Fibroblast of skin of left biceps (primary cell): ENCODE measurements at places on chromosomes 5 and 9.

GRCh38 chr5:139137697-139138096, 60.5 kb downstream of the SIL1 start:
- no peak for DNase-seq

- DNase-seq: no peak
Measured at GRCh38 chr9:101650142-101650541, 55.4 kb upstream of the PPP3R2 start.

DNA sequence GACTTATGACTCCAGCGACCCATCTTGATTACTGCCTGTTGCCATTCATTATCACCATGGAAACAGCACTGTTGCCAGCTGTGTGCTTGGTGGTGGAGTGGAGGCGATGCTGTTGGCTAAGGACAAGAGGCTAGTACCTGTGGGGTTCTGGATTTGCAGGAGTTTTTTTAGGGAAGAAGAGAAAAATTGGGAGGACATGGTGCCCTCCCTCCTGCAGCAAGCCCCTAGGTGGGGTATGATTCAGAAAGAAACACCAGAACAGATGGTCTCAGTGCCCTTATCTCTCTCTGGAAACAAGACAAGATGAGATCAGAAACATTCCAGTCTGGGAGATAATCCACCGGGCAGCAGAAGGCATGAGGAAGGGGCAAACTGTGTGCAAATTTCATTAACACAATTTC, 87.8 kb upstream of the TLR4 start:
- DNase-seq: no peak

- no peak for DNase-seq
Measured at GRCh38 chr9:136695435-136695895, 8.2 kb upstream of the AGPAT2 start.

GRCh38 chr5:174313615-174314014, 268.1 kb downstream of the NSG2 start:
- no peak for DNase-seq

- no peak for DNase-seq
Measured at GRCh38 chr9:133943781-133944745, 48.1 kb downstream of the VAV2 start.

GRCh38 chr5:332843-333242, 11.3 kb downstream of the AHRR start:
- no peak for DNase-seq

DNA sequence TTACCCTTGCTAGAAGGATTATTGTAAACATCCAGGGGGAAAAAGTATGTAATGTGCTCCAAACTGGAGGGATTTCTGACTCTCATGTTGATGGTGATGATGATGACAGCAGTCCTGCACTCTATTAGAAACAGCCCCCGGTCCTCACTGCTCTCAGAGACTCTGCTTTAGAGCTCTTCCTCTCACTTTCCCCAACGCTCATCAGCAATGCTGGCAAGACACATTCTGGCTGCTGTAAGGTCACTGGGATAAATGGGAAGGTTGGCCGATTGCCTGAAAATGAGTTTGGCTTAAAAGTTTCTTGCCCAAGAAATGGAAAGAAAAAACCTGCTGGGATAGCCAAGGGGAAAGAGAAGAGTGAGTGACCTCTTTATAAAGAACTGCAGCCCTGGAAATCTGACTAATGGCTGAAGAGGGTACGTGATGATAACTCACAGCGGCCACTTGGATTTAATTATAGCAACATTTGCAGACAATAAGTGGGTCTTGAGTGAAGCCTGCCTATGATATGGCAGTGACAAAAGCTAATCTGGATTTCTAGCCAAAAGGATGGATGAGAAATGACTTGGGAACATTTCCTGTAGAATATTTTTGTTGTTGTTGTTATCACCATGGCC, 235.8 kb downstream of the TMEM38B start:
- DNase-seq: peak; percentile 17

- no peak for DNase-seq
Measured at GRCh38 chr5:89129941-89130340, 247.0 kb upstream of the MEF2C start.

DNA sequence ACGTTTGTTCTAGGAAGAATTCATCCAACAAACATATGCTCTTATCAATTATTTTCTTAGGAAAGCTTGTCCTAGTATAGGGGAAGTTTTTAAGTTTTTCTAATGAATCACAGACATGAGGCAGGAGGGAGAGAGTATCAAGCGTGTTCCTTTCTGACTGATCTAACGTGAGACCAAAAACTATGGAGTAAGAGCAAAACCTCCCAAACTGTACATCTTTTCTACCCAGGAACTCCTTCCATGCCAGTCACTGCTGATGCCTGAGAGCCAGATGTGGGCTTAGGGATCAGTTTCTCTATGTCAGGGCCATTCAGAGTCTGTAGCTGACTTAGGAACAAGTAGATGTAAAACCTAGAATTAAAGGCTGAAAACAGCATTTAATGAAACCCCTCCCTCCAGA, 51.7 kb upstream of the NFIB start:
- no peak for DNase-seq

DNA sequence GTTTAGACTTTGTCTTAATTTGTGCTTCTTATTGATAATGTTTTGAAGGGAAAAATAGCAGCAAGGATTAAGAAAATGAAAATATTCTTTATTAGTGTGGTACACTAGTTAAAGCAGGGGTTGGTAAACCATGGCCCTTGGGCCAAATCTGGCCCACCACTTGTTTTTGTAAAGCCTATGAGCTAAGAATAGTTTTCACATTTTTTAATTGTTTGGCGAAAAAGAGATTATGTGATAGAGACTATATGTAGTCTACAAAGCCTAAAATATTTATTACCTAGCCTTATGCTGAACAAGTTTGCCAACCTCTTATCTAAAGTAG, 57.2 kb downstream of the KCNN2 start:
- DNase-seq: no peak

GRCh38 chr5:40680741-40681362, 1.1 kb downstream of the PTGER4 start:
- no peak for DNase-seq

GRCh38 chr5:153352685-153353219, 137.7 kb upstream of the GRIA1 start:
- no peak for DNase-seq

GRCh38 chr5:60163762-60164161, 270.2 kb upstream of the PDE4D start:
- DNase-seq: no peak

DNA sequence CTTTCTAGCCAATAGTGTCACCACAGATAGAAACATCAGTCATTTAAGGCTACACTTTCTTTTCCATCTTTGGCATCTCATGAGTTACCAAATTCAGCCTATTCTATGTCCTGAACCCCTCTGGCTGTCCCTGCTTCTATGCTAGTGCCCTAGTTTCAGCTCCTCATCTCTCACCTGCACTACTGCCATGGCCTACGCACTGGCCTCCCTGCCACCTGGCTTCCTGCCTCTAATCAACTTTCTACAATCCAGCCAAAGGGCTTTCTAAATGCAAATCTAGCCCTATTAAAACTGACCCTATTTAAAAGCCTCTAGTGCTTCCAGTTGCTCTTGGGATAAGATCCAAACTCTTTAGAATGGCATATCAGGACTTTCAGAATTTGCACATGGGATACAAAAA, 482.9 kb downstream of the TMEM38B start:
- DNase-seq: no peak

GRCh38 chr9:120868676-120869359, 8.2 kb downstream of the PHF19 start:
- DNase-seq: peak; percentile 74

DNA sequence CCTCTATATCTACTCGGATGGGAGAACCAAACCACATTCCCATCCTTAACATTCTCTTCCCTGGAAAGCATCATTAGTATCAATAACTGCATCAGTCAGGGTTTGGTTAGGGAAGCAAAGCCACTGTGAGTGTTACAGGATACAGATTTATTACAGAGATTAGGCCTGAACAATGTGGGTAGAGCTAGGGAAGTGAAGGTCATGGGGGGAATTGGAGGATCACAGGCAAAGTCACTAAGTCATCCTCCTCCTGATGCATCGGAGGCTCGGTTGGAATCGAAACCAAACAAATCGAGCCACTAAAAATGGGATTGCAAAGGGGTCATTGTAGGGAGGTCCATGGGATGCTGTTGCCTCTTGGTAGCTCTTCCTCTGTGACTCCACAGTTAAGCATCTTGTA, 61.8 kb upstream of the ZBTB43 start:
- no peak for DNase-seq

GRCh38 chr5:170375283-170375682, 13.9 kb downstream of the KCNMB1 start:
- DNase-seq: no peak

DNA sequence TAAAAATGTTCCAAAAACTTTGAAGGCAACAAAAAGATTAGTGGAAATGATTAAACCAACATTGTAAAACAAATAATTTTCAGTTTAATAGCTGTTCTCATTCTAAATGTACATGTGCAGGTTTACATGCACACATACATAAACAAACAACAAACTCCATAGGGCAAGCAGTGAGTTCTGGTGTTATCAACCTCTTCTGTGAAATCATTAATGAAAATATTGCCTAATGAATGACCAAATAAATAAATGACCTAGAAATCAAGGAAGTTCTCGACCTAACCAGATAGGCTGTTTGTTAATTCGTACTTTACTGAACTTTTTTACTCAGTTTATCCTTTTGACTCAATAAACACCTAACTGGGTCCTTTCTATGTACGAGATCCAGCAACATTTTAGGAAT, 165.5 kb upstream of the RORB start:
- no peak for DNase-seq

GRCh38 chr9:134386951-134387831, 60.9 kb downstream of the RXRA start:
- no peak for DNase-seq

- no peak for DNase-seq
Measured at GRCh38 chr5:96972599-96973334, 36.9 kb downstream of the LNPEP start.

DNA sequence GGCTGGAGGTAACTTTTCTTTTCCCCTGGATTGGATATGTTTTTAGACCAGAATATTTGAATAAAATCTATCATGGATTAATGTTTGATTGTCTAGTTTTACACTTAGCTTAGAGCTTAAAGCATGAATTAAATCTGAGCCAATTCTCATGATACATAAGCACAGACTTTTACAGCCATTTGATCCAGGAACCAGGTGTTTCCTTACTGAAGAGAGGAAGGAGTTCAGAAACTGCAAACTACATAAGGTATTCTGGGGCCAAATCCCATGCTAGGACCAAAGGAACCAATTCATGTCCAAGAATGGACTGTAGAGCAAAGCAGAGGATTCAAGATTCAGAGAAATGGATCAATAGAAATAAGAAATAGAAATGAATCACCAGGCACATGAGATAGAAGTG, 360.4 kb upstream of the ZNF608 start:
- no peak for DNase-seq

DNA sequence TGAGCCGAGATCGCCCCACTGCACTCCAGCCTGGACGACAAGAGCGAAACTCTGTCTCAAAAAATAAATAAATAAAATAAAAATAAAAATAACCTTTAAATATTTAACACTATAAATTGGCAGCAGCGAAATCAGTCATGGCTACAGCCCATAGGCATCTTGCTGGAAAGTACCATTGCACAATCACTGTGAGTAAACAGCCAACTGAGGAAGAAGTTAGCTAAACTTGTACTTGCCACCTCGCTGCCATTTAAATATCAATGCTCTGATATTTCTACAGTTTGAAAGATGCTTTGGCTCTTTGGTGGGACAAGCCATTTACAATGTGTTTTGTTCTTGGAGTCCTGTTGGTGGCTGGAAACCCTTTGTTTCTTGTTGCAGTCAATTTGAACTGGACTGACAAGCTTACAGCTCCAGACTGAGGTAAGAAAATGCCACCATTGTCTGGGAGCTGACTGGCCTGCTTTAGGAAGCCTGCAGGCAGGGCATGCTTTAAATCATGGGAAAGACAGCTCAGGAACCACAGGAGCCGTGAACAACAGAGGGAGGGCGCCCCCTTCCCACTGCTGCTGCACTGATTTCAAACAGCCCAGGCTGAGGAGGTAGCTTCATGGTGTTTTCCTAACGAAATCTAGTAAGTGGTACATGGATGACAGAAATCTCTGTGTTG, 322.8 kb upstream of the RFX3 start:
- DNase-seq: no peak

- no peak for DNase-seq
Measured at GRCh38 chr5:151005187-151005949, 15.0 kb upstream of the GPX3 start.

- DNase-seq: peak; percentile 85
Measured at GRCh38 chr9:16202914-16203728, 650.3 kb downstream of the CCDC171 start.

DNA sequence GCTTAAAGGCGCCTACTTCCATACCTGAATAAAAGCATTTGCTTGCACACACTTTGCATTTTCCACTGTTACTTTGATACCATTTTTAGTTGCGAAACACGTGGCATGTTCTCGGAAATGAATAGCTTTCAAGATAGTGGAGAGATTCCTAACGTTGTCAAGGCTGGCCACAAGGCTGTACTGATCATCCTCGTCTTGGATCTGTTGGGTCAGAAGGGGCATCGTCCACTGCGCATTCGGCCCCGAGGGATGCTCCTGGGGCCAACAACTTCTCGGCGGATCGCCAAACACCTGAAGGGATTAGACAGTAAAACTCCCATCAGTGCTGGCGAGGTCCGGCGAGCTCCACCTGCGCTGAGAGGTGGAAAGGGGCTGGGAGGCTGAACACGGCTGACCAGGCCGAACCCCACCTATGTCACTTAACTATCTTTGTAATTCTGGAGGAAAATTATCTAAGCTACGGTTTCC, 599 bp downstream of the RAD1 start:
- no peak for DNase-seq

DNA sequence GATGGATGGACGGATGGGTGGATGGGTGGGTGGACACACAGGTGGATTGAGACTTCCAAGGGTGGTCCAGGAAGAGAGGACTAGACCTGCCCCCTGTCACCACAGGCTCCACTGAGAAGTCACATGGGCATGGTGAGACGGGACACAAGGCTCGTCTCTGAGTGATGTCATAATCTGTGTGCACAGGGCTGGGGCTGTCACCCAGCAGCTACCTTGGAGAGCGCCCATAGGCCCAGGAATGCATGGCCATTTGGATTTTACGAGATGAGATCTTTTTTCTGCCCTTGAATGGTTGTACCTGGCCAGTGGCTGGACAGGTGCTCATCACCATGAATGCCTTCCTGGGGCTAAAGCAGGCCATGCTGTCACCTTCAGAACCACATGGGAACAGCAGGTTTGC, 3.1 kb downstream of the OLFM1 start:
- no peak for DNase-seq

DNA sequence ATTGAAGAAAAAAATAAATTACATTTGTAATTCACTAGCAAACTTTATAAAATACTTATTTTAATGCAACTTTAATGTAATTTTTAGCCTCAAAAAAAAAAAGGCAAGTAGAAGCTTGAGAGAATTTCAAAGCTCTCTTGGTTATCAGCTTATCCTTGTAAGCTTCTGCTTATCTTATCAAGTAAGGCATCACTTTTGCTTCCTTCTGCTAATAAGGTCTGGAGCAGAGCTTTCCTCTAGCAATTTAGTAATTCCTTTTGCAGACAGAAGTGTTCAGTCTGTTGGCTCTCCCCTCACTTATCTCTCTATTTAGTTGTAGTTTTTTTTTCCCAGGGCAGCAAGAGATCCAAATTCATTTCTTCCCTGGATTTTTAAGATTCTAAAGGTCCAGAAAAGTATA, 525.0 kb downstream of the ISL1 start:
- no peak for DNase-seq

GRCh38 chr5:165521816-165522610, 2016.6 kb downstream of the MAT2B start:
- DNase-seq: no peak

GRCh38 chr9:96169901-96170300, 132.1 kb downstream of the HSD17B3 start:
- DNase-seq: no peak
